Tracheal epithelial cell (primary cell): ENCODE measurements at places on chromosomes 12 and 14. TPM values are rescaled to one million over a fixed set of nuclear protein-coding genes. Genes with fewer than 3 reads are reported as not detected.

Gene WNT5B
- total RNA-seq = 0.43 and 27.7 TPM in 2 replicates

Gene SYCP3
- total RNA-seq = 0.24 TPM in 1 of 2 replicates, not detected in the other

Gene TBX3
- 0.85 and 3.6 TPM in 2 replicates for total RNA-seq

Gene PTCSC3
- not detected in 2 replicates for total RNA-seq

Gene CLEC2B
- 4.1 and 11.9 TPM in 2 replicates for total RNA-seq

Gene PTPRO
- total RNA-seq = 0.21 and 0.24 TPM in 2 replicates

Gene GPATCH2L
- 33.0 and 49.6 TPM in 2 replicates for total RNA-seq

Gene RHEBL1
- 0.24 TPM in 1 of 2 replicates, not detected in the other for total RNA-seq

Gene MRPL51
- total RNA-seq = 52.2 and 64.6 TPM in 2 replicates

Gene DGKA
- 97.6 and 107 TPM in 2 replicates for total RNA-seq

Gene RNASE1
- 0.72 TPM in 1 of 2 replicates, not detected in the other for total RNA-seq

Gene KRT74
- total RNA-seq = under 0.01 TPM in 1 of 2 replicates, not detected in the other

Gene IL26
- not detected in 2 replicates for total RNA-seq
